ENCODE measurements at places on chromosomes 3 and 15.

- no peak for DNase-seq
Measured at GRCh38 chr3:108324177-108324576, 27.8 kb downstream of the HHLA2 start.

DNA sequence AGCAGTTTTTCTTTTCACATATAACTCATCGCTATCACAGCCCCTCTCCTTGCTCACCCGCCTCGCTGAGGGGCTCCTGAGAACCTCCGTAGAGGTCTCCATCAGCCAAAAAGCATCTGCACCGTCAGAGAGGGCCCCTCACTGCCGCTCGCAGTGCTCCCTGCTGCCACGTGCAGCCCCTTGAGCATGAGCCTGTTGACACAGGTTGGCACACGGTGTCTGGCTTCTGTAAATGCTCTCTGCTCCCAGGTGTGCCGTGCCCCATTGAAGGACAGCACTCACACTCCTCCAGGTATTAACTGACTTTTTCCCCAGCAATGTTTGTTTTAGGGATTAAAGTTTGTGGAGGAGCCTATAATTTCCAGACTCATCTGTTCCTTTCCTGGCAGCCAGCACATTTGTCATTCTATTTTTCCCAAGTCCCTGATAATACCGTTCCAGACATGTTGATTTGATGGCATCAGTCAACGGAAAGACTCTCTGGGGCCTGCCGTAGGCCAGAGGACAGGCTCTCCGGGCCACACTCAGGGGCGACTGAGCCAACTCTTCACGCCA lies 2.1 kb upstream of the FURIN start:
- no peak for DNase-seq

DNA sequence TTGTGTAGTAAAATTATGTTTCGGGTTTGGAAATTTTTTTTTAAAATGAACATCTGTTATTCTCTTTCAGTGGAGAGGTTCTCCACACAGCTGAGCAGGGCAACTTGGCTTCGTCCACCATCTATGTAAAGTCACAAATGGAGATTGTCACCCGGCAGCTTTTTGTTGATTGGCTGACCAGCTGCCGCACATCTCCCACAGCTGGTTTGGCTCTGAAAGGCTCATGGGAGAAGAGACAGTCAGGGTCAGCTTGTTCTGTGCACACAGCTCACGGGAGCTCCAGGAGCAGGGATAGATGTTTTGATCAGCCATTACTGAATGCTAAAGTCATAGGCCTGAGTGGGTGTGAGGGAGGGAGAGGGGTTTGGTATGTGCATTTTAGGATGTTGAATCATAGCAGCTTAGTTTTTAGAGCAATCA lies 12.9 kb upstream of the CCDC80 start:
- no peak for DNase-seq

DNA sequence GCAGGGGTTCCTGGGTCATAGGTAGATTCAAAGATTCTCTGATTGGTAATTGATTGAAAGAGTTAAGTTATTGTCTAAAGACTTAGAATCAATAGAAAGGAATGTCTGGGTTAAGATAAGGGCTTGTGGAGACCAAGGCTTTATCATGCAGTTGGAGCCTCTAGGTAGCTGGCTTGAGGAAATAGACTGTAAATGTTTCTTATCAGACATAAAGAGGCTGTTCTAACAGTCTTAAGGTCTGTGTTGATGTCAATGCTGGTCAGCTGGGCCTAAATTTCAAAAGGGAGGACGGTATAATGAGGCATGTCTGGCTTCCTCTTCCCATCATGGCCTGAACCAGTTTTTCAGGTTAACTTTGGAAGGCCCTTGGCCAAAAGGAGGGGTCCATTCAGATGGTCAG lies 48.9 kb downstream of the GASK1A start:
- DNase-seq, result no peak

DNA sequence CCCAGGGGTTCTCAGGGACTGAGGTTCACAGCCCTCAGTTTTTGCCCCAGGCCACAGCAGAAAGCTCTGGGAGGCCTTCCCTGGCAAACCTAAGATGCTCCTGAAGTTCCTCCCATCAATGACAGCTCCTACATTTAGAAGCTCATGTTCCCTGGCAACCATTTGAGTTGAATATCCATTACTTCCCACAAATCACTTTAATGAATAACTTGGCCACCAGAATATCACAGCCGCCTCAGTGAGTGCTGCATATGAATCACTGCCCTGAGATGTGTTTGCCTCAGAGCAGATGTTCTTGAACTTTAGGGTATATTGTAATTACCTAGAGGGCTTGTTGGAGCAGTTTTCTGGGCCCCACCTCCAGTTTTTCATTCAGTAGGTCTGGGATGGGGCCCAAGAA lies 27.4 kb downstream of the SLCO2A1 start:
- DNase-seq, result no peak

DNA sequence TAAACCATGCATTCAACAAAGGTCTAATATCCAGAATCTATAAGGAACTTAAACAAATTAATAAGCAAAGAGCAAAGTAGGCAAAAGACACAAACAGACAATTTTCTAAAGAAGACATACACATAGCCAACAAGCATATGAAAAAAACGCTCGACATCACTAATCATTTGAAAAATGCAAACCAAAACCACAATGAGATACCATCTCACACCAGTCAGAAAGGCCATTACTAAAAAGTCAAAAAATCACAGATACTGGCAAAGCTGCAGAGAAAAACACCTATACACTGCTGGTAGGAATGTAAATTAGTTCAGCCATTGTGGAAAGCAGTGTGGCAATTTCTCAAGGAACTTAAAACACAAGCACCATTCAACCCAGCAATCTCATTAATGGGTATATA lies 53.8 kb downstream of the FSIP1 start:
- DNase-seq, result no peak

- DNase-seq, result peak; percentile 66
Measured at GRCh38 chr15:74396445-74397238, 29.2 kb upstream of the CYP11A1 start.

DNA sequence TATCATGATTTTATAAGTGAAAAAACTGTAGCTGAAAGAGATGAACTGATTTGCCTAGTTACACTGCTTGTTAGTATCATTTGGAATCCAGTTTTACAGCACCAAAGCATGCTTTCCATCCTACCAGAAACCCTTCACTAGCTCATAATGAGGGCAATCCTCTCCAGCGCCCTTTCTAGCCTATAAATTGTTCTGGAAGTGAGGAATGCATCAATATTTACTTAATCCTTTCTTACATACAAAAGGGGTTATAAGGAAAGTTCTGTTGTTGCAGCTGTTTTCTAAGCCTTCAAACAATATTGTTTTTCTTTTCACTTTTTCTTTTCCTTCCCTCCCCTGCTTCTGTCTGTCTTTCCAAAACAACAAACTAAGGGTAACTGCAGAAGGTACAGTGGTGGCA lies 11.0 kb upstream of the PCCB start:
- no peak for DNase-seq

- DNase-seq, result no peak
Measured at GRCh38 chr3:170410428-170411029, 8.1 kb upstream of the CLDN11 start.

DNA sequence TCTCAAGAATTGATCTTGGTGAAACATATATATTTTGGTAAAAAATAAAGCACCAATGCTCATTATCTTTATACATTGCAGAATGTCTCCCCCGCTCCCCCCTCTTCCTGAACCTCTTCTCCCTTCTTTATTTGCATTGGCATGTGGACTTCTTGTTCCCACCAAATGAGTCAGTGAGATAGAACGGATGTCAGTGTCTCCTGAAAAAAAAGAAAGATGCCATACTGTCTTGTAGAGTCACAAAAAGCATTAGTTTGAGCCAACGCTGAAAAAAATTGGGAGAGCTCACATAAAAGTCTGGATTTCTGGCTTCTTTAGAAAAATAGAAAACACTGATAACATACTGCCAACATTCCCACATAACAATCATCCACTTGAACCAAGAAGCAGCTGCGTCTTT lies 32.0 kb upstream of the STXBP5L start:
- no peak for DNase-seq

DNA sequence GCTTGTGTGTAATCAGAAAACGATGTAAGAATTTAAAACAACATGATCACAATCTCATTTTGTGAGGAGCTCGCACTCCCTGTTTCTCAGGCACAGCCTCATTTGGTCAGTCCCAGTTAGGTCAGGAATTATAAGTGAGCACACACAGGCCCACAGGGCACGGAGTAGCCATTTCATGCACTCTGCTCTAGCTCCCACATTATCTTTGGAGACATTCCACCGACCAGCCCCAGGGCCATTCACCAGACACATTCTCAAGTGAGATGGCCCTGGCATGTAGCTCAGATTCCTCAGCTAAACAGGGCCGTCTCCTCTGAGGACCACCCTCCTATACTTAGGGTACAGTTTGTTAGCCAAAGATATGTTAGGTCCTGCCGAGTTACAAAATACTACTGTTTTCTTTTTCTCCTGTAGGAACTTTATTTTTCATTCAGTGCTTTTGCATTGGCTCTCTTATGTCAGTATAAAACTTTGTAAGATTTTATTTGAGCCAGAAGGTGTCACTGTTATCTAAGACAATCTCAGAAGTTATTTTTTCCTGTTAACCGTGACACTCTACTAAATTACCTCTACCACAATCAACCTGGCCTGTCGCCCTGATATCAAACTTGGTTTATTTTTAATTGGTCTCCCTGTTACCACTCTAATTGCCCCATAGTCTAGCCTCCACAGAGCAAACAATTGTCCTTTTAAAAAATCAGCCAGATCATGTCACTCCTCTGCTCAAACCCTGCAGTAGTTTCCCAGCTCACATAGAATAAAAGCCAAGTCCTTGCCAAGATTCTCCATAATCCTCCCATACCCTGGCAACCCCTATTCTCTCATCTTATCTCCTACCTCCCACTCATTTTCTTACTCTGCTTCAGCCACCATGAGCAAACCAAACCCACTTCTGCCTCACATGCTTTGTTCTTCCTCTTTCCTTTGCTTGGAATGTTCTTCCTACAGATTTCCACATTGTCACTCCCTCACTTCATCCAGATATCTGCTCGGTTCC lies 105.7 kb downstream of the PPP2R3A start:
- no peak for DNase-seq

GRCh38 chr3:177752831-177753230 lies 555.5 kb upstream of the TBL1XR1 start:
- DNase-seq, result no peak

DNA sequence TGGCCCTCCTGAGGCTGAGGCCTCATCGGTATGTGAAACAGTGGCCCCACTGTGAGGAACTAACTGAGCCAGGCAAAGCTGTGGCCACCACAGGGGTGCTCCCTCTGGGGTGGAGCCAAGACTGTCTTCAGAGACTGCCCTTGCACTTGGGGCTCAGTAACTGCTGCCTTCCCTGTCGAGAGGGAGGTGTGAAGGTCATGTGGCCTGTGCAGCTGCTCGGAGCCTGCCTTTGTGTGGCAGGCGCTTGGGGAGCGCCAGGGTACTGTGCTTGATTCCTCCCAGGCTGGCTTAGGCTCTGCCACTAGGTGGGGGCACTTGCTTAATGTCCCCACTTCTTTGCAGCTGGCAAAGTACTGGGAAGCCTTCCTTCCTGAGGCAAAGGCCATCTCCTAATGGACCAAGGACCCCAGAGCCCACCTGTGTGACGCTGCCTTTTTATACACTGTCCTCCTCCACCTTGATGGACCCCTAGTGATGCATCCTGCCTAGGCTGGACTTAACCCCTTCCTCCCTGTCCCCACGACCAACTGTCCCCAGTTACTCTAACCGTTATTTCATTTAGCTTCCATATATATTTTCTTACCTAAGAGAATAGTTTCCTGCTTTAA lies 14.2 kb upstream of the SNX22 start:
- DNase-seq, result no peak

- DNase-seq, result no peak
Measured at GRCh38 chr3:117234331-117234730, 524.8 kb downstream of the TUSC7 start.

- DNase-seq, result no peak
Measured at GRCh38 chr3:69197455-69197854, 75.1 kb upstream of the LMOD3 start.

- DNase-seq, result peak; percentile 0
Measured at GRCh38 chr3:96863129-96863740, 48.8 kb downstream of the EPHA6 start.

- DNase-seq, result no peak
Measured at GRCh38 chr3:111979434-111980038, 710 bp downstream of the ABHD10 start.

DNA sequence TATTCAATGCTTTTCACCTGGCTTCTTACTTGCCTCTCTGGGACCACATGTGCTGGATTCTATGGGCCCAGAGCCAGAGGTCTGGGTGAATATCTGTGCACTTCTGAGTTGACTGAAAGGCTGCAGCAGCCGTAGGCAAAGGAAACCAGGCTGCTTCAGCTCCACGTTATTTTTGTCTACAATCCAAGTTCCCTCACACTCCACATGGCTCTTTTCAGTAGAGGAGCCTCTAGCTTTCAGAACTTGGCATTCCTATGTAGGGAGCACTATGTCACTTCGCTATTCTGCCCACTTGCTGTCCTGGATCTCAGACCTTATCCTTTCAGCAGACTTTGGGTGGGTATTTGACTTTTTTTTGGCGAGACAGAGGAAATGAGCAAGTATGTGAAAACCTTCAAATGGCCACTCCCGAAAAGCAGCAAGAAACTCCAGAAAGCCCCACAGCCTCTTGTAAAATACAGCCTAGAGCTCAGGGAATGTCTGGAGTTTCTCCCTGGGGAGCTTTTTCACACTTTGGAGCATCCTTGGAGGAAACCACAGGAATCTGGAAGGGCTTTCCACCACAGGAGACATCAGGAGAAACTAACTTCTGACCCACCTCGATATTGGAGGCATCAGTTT lies 80.9 kb downstream of the DUT start:
- no peak for DNase-seq

DNA sequence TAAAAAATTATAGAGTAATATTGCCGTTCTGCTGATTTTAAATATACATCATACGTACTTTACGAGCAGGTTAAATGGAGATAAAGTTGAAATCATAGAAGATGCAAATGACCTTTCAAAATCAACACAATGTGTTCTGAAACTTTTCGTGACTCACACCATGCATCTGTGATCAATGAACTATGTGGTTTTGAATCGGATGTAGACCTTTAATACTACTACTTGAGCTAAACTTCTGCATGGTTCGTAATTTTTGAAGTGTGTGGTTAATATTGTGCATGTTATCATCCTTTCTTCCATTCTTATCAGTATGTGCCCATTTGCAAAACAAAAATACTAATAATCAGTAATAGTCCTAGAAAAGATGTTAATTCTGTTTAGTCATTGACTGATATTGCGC lies 58.9 kb downstream of the GASK1A start:
- DNase-seq, result no peak

GRCh38 chr3:156750191-156750873 lies 75.8 kb upstream of the LEKR1 start:
- no peak for DNase-seq

DNA sequence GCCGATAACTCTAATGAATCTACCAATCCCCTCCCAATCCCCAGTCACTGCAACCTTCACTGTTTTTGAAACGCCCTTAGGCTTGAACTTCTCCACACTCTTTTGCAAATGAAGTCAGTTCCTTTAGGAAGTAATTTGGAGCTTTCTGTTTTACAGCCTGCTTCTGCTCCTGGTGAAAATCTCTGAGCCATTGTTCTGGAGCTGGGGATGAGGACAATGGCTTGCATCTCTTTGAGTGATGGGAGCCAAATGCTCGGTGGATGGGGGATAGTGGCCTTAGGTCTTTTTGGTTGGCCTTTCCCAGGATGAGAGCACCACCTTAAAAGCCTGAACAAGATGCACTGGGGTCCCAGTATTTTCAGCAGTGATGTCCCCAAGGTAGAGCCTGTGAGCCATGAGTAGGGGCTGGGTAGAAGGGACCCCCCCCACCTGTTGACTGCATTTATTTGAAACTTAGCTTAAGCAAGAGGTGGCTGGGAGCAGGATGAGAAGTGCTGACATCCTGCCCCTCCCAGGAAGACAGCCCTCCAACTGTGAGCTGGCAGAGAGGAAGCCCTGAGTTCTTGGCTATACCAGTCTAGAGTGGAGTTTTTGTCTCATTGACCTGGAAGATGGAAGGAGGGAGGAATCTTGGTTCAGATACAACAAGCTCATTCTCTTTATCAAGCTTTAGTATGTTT lies 7.6 kb upstream of the MYO5C start:
- no peak for DNase-seq
